ENCODE measurements at places on chromosomes 11 and 22. TPM values are rescaled to one million over a fixed set of nuclear protein-coding genes. Genes with fewer than 3 reads are reported as not detected.

DNA sequence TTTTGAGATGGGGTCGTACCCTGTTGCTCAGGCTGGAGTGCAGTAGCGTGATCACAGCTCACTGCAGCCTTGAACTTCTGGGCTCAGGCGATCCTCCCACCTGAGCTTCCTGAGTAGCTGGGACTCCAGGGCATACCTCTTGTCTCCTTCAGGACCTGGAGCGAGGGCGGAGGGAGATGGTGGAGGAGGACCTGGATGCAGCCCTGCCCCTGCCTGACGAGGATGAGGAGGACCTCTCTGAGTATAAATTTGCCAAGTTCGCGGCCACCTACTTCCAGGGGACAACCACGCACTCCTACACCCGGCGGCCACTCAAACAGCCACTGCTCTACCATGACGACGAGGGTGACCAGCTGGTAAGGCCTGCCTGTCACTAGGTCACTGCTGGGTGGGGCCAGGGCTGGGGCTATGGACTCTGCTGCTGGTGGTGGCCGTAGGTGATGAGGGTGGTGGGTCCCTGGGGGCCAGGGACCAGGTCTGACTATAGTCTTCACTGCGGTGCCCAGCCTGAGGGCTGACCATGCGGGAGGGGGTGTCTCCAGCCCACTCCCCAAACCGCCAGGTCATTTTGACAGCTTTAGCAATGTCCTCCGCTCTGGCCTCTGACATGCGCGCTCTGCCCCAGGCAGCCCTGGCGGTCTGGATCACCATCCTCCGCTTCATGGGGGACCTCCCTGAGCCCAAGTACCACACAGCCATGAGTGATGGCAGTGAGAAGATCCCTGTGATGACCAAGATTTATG, 53.9 kb downstream of the MYO7A start:
- no peak for DNase-seq

DNA sequence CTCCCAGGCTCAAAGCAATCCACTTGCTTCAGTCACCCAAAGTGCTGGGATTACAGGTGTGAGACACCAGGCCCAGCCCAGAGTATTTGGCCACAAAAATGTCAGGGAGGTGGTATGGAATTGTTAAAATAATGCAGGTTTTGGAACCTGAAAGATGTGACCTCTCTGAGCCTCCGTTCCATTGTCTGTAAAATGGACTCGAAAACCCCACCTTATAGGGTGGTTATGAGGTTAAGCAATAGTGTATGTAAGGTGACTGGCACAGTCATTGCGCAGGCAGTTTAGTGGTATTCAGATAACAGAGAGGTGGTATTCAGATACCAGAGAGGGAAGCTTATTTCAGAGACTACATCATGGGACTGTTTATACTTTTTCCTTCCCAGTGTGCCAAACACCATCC, 52.5 kb upstream of the PRSS23 start:
- DNase-seq: no peak

Gene HSCB
- polyA plus RNA-seq: 23.6 TPM

- DNase-seq: no peak
Observed at GRCh38 chr11:44562845-44563460, 2.5 kb upstream of the CD82 start.

GRCh38 chr11:76172583-76172982, 33.7 kb downstream of the WNT11 start:
- no peak for DNase-seq

Gene CCDC15
- polyA plus RNA-seq: 5.6 TPM

Gene BEST1
- 4.1 TPM for polyA plus RNA-seq

Gene PATE4
- 0.20 TPM for polyA plus RNA-seq

Gene TRIM6
- 61.8 TPM for polyA plus RNA-seq

Gene PATE2
- polyA plus RNA-seq: 0.25 TPM

DNA sequence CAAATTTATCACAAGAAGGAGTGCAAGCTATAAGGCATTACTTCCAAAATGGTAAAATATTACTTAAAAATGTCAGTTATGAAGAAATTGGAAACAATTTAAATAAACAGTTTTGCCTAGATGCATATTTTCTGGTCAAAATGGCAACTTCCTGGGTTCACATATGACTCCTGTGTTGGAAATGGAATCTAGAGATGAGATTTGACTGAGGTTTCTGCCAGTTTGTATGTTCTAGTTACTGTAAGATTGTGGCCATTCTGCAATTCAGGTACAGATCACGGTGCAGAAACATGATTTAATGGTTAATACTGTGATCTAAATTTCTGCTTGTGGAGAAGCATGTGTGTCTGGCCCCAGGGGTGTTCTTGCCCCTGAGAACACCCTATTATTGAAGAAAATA, 3.4 kb upstream of the OR4C6 start:
- DNase-seq: no peak

Gene KCNK7
- 0.28 TPM for polyA plus RNA-seq

DNA sequence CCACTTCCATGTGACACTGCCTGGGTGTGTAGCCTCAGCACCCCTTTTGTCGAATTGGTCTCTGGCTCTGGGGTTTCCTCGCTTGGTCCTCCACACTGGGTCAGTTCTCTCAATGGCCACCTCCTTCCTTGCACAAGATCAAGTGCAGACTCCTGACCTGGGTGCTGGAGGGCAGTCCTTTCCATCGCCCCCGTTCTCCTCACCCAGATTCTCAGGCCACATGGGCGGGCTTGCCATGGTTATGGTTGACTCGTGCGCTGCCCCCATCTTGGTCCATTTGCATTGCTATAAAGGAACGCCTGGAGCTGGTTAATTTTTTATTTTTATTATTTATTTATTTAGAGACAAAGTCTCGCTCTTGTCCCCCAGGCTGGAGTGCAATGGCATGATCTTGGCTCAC, 5.5 kb upstream of the PARVB start:
- DNase-seq: no peak

Gene GLB1L3
- polyA plus RNA-seq: 1.9 TPM

Gene ADORA2A
- polyA plus RNA-seq: 7.1 TPM

Gene TTC36
- polyA plus RNA-seq: 1.3 TPM

DNA sequence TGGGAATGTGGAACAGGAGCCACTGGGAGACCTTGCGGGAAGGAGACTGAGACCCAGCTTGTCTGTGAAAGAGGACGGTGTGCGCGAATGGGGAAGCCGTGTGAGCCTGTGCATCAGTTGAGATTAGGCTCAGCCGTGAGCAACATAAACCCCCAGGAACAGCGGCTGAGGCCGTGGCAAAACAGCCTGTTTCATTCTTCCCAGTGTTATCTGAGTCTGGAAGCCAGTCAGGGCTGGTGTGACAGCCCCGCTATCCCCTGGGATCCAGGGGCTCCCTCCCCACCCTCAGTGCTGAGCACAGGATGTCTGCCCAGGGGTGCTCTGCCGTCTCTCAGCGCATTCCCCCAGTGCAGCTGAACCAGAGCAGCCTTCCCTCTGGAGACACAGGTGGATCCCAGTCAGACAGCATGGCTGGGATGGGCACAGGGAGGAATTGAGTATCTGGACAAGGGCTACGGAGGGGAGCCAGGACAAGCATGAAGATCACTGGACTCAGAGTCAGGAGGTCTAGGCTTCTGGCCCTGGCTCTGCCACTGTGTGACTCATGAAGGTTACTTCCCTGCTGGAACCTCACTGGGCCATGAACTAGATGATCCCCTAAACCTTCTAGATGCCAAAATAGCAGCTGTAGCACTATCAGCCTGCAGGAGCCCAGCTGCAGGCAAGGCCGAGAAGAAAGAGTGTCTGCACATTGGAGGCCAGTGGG, 8.6 kb downstream of the OAF start:
- DNase-seq: no peak

GRCh38 chr22:40739721-40740120, 60.4 kb downstream of the MCHR1 start:
- DNase-seq: no peak

Gene NR1H3
- polyA plus RNA-seq: 43.0 TPM

GRCh38 chr11:2914455-2915195, 14.6 kb downstream of the PHLDA2 start:
- DNase-seq: no peak

DNA sequence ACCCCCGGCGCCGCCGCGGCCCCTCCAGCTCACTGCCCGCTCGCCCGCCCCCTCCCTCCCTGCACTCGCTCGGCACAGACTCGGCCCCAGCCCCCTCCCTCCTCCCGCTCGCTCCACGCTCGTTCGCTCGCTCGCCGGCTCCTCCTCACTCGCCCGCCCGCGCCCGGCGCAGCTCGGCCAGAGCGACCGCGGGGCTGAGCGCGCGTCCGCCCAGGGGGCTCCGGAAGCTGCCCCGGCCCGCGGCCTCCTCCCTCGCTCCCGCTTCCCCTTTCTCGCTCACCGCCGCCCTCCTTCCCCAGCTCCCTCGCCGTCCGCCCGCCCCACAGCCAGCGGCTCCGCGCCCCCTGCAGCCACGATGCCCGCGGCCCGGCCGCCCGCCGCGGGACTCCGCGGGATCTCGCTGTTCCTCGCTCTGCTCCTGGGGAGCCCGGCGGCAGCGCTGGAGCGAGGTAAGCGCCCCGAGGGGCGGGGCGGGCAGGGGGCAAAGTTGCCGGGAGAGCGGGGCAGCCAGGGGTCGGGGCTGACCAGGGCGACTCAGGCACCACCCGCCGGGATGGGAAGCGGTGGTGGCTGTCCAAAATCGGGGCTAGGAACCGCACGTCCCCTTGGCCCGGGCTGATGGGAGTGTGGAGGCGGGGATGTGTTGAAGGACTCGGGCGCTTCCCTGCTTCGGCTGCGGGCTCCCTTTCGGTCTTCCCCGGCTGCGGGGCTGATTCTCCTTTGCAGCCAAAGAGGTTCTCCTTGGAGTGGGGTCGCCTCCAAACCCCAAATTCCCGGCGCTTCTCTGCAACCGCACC, at the start of gene SEZ6L:
TSS of gene SEZ6L (plus strand) at position 148 of the 797 bp plus-strand sequence. CDS start at position 356, 208 bp downstream.
- DNase-seq: peak; percentile 27

- no peak for DNase-seq
Observed at GRCh38 chr11:94537031-94537600, 6.6 kb upstream of the FUT4 start.

DNA sequence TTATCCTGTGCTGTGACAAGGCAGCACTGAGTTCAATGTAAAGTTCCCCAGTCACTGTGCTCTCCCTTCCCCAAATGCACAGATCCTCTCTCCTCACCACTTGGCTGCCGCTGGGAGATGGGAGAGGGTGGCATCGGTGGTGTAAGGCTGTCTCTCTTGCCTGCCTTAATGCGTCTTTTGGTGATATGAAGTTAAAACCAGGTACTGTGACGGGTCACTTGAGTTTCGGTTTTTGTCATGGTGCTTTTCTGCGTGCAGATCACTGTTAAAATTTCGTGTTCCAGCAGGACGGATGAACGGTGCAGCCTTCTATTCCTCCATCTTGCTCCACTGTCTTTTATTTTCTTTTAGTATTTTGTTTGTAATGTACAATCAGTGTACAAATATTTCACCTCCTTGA, 18.6 kb downstream of the GLB1L2 start:
- DNase-seq: no peak

GRCh38 chr11:113401718-113402117, 14.1 kb downstream of the ANKK1 start:
- DNase-seq: no peak

DNA sequence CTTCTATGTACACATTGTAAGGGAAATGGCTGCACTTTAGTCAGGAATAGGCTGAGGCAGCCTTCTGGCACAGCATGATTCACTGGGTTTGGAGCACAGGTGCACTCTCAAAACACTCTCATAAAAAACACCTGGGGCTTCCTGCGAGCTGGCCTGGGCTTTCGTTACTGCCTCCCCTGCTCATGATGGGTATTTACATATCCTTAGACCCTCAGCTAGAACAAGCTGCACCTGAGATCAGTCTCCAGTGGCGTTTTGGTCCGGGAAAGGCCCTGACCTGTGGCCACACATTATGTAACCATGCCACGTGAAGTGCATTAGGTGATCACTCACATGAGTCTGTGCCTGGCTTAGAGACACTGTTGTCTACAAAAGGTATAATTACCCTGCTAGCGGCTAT, 321.7 kb downstream of the TMEM135 start:
- DNase-seq: no peak

DNA sequence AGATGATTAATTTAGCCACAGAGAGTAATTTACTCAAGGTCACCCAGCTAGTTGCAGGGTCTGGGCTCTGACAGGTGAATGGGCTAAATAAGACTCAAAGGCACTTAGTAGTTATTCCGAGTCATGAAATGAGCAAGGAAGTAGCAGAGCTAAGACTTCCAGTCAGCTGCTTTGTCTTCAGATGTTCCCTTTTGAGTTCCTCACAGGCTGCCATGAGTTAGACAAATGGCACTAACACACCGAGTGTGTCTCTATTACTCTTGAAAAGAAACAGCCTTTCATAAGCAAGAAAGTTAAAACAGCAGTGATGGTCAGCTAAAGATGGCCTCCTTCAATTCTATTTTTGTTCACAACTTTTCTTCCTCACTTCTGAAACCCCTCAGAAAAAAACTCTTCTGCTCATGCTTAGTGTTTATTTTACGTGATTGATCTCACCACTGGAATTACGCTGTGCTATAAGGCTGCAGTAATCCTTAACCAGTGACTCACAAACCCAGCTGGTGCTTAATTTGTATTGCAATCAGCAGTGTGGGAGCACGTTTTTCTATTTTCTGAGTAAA, 389.1 kb downstream of the AASDHPPT start:
- no peak for DNase-seq

- DNase-seq: no peak
Observed at GRCh38 chr22:29346659-29347058, 31.2 kb upstream of the RASL10A start.

DNA sequence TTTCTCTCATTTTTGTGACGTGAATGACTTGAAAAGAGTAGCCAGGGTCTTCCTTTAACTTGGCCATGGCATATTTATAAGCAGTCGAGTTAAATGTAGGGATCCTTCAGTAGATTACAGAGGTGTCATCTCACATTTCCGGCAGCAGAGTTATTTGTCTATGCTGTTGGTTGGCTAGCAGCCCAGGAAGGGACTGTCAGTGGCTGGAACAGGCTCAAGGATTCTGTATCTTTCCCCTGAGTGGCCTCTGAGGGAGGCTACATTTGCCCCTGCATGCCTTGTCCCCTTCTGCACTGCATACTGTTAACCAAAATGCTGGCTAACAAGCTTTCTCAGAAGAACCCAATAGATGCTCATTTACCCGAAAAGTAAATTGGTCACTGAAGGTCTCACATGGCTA, 187.6 kb downstream of the PGR start:
- DNase-seq: peak; percentile 29

Gene UBTFL1
- not detected for polyA plus RNA-seq

GRCh38 chr11:117281869-117282268, 9.3 kb upstream of the BACE1-AS start:
- DNase-seq: no peak

DNA sequence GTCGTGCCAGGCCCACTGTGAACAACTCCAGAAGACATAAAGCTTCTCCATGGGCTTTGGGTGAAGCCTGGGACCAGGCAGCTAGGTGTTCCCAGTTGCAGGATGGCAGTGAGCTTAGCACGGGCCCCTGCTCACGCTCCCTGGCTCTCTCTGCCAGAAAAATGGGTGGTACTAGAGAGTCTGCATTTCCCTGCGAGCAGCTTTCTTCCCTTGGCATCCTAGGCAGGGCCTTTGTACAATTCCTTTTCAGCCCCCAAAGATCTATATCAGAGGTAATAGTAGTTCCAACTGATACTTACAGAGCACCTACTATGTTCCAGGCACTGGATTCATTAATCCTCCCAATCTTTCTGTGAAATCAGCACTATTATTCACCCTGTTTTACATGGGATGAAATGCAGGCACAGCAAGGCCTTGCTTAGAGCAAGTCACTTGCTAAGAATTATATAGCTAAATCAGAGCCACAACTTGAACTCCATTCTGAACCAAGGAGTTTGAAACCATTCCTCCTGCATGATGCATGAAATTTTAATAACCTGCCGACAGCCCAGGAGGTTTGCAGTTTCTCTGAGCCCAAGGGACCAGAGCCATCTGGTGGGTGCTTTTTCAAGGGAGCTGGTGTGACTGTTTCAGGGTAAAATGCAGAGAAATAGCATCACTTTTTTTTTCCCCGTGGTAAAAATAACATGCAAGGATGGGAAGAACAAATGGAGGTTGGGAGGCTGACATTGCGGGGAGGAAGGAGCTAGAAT, 22.7 kb downstream of the NAV2 start:
- no peak for DNase-seq

Gene PCNX3
- polyA plus RNA-seq: 29.8 TPM

- no peak for DNase-seq
Observed at GRCh38 chr11:31484497-31484896, 24.9 kb downstream of the IMMP1L start.
